A549 treated with Mapracorat at 1 μM for 4 hours (cell line): ENCODE measurements at places on chromosomes 2 and 18. TPM values are rescaled to one million over a fixed set of nuclear protein-coding genes. Genes with fewer than 3 reads are reported as not detected.

STAM2 gene
- 5.9 to 10.0 TPM (median 8.4 TPM) in 5 replicates for total RNA-seq

CCDC74A gene
- 11.8 to 17.2 TPM (median 16.6 TPM) in 5 replicates for total RNA-seq

ALPG gene
- total RNA-seq, result 0.23 to 0.45 TPM (median 0.28 TPM) in 5 replicates

MXD1 gene
- total RNA-seq, result 1.5 to 2.3 TPM (median 2.2 TPM) in 5 replicates

FRZB gene
- 0.07 to 0.16 TPM (median 0.12 TPM) in 5 replicates for total RNA-seq

ANKRD44 gene
- total RNA-seq, result 1.2 to 3.3 TPM (median 2.7 TPM) in 5 replicates

C1QL2 gene
- total RNA-seq, result 0.11 to 0.53 TPM (median 0.31 TPM) in 5 replicates

REG3G gene
- not detected in 5 replicates for total RNA-seq

SERPINB13 gene
- total RNA-seq, result not detected in 5 replicates

KCTD18 gene
- 7.8 to 10.8 TPM (median 9.9 TPM) in 5 replicates for total RNA-seq

GLB1L gene
- total RNA-seq, result 5.3 to 7.4 TPM (median 5.5 TPM) in 5 replicates
